ENCODE measurements at places on chromosomes 7 and 10.

DNA sequence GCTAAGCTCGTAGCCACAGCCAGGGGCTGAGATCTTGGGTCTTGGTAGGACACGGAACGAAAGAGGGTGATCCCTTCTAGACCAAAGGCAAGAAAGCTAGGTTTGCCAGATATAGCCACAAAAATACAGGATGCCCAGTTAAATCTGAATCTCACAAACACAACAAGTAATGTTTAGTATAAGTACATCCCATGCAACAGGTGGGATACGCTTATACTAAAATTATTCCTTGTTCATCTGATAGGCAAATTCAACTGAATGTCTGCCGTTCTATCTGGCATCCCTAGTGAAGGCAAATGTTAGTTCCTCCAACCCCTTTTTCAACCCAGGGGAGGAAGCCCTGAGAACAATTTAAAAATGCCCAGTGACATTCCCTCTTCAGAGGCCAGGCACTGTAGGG is 131.1 kb upstream of the MGMT start:
- no peak for DNase-seq

DNA sequence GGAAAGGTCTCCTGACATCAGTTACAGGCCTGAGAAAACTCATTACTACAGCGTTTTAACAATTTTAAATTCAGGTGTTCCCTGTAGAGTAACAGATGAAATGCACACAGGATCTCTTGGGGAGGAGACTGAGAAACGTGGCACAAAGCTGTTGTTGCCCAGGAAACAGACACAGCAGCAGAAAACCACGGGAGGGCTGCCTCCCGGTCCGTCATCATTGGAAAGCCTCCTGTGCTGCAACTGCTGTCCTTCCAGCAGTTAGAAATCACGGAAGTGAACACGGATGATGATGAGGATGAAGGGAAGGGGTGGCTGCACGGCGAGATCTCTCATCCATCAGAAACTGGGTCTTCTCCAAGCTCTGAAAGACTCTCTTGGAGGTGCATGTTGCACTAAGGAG is 94.6 kb upstream of the RNF32 start:
- DNase-seq = no peak

DNA sequence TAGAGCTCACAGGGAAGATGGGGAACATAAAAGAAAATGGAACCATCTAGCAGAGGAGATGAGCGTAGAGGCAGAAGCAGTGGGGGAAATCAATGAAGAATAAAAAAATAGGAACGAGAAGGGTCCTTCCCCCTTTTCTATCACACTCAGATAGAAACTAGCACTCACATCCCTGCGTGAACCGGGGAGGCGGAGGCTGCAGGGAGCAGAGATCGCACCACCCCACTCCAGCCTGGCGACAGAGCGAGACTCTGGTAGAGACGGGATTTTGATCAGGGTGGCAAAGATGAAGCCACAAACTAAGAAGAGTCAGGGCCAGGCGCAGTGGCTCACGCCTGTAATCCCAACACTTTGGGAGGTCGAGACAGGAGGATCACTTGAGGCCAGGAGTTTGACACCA is 64.7 kb upstream of the ECHDC3 start:
- DNase-seq = no peak

DNA sequence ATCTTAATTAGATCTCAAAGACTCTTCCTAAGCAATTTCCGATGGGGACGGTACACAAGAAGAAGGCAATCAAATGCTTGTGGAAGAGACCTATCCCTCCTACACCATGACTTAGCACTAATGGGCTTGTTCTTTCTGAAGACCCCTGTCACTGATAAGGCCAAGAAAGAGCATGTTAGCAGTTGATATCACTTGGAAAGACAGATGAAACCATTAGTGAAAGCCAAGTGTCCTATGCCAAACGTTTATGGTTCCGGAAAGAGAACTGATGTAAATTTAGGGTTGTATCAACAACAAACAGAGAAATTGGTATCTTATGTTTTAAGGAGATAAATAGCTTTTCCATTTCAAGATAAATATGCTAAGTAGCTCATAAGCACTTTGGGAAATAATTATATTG is 6.5 kb downstream of the UROS start:
- DNase-seq = no peak

- DNase-seq = no peak
These were observed 94.6 kb downstream of the FGFR2 start for GRCh38 chr10:121503587-121504051.

GRCh38 chr7:135716677-135717238 is 11.2 kb downstream of the SLC13A4 start:
- no peak for DNase-seq

DNA sequence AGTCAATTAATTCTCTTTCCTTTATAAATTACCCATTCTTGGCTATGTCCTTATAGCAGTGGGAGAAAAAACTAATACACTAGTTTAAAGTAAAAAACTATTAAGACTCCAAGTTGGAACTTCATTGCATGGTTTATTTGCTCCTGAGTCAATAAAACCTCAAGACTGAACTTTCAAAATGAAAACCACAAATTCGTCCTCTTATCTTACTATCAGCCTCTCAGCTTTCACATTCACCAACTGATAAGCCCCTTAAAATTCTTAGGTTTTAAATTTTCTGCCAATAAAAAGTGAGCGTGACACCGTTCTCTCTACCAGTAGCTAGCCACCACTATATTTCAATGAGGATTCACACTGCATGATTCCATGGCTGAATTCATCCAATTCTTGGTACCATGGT is 346.4 kb upstream of the NPSR1 start:
- no peak for DNase-seq

DNA sequence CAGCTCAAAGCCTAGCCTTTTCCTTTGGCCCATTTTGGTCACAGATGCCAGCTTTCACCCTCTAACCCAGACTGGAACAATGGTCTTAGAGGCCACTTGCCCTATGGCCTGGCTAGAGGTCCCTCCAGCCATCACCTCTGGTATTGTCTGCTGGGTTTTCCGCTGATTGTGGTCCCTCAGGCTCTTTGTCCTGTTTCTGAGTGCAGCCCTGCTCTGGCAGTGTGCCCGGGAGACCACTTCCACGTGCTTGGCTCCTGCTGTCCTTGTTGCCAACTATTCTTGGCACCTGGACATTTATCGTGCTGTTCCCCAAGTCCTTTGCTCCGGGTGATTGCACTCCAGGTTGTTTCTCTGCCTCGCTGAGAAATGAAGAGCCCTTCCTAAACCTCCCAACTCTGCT is 53.3 kb upstream of the FAM180A start:
- no peak for DNase-seq

DNA sequence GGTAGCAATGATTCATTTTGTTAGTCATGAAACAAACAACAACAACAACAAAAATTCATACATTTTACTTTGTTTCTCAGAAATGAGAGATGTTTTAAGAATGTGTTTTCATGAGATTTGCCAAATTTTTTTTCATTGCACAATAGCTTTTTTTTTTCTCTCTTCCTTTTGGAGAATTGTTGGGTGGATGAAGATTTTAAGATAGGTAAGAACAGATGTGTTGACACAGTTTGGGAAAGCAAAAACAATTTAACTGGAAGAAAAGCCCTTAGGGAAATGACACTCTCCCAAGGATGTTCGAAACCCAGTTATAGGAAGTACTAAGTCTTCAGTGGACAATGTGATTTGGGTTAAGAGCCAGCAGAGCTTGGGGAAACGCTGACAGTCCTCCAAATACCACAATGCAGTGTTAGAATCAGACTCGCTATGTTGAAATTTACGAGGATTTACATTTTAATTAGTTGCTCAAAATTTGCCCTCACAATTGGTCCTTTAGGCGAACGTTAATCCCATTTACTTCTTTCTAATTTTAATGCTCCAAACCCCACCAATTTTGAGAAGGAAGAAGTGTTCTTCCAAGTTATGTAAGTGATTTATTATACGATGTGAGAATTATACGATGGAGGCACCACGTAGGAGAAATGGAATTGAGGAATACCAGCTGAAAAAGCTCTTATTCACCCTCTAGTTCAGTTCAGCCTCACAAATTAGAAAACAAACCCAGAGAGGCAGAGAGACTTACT is 61.2 kb downstream of the HHEX start:
- peak; percentile 1 for DNase-seq

GRCh38 chr7:47535035-47535703 is 46.7 kb downstream of the TNS3 start:
- peak; percentile 43 for DNase-seq

- DNase-seq = no peak
These were observed 74.3 kb downstream of the LHPP start for GRCh38 chr10:124535731-124536495.

- DNase-seq = no peak
These were observed 10.7 kb upstream of the UCN3 start for GRCh38 chr10:5354068-5354467.

GRCh38 chr7:130491841-130492522 is at the start of gene MEST:
MEST (plus strand) TSS chr7:130492085; CDS start chr7:130492314, 229 bp downstream.
- DNase-seq = peak; percentile 68

- no peak for DNase-seq
These were observed 80.6 kb downstream of the GLI3 start for GRCh38 chr7:42156291-42156865.

GRCh38 chr7:7176406-7177043 is 5.8 kb upstream of the C1GALT1 start:
- DNase-seq = no peak

- no peak for DNase-seq
These were observed 49.6 kb downstream of the TES start for GRCh38 chr7:116259871-116260440.
